ENCODE measurements at places on chromosomes 5 and 9.

GRCh38 chr5:55847837-55848236, 3.3 kb upstream of the IL31RA start:
- H3K27ac ChIP-seq = no peak overlapping the region
- no peak for DNase-seq
- no peaks in the 10 kb centered on the region for H3K4me1 ChIP-seq
- H3K36me3 ChIP-seq = no peaks in the 10 kb centered on the region
- H3K27me3 ChIP-seq = no peaks in the 10 kb centered on the region

DNA sequence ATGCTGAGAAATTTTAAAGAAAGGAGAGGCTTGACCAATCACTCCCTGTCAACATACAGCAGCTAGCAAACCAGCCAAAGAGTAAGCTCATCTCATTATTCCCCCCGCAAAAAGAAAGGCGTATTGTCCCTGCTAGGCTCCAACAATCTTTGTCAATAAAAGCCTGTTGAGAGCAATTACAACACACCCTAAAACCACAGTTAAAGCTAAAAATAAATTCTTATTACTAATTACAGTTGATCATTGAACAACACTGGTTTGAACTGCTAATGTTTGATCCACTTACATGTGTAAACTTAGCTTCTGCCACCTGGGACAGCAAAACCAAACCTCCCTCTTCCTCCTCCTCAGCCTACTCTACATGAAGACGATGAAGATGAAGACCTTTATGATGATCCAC, 151.2 kb downstream of the TSSK1B start:
- no peaks in the 10 kb centered on the region for H3K27me3 ChIP-seq
- no peak overlapping the region for H3K4me3 ChIP-seq
- no peak overlapping the region for H3K27ac ChIP-seq
- DNase-seq = no peak
- H3K4me1 ChIP-seq = no peaks in the 10 kb centered on the region

- no peaks in the 10 kb centered on the region for H3K27me3 ChIP-seq
- H3K36me3 ChIP-seq = no peaks in the 10 kb centered on the region
- H3K27ac ChIP-seq = no peak overlapping the region
- no peak overlapping the region for H3K4me3 ChIP-seq
- H3K4me1 ChIP-seq = no peaks in the 10 kb centered on the region
Observed at GRCh38 chr5:103617913-103618312, 55.3 kb upstream of the NUDT12 start.

GRCh38 chr9:8760000-8760767, 960.6 kb upstream of the DMAC1 start:
- H3K4me3 ChIP-seq = no peak overlapping the region
- H3K4me1 ChIP-seq = no peaks in the 10 kb centered on the region
- H3K27me3 ChIP-seq = no peaks in the 10 kb centered on the region

DNA sequence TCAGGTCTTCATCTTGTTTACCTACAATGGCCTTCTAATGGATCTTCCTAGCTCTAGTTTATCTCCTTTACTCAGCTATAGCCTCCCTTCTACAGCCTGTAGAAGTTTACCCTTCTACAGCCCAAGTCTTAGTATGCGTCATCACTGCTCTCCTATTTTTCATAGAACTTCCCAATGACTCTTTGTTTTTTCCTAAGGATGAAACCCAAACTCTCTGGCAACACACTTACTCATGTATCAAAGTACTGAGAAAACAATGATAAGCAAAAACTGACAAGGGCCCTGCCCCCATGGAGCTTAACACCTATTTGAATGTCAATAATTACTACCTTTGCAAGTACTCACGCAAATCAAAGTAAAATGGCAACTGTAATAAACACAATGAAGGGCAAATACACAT, 33.7 kb downstream of the LEAP2 start:
- no peaks in the 10 kb centered on the region for H3K27me3 ChIP-seq
- H3K4me1 ChIP-seq = no peaks in the 10 kb centered on the region
- no peak overlapping the region for H3K27ac ChIP-seq
- no peak overlapping the region for H3K4me3 ChIP-seq
- DNase-seq = no peak

DNA sequence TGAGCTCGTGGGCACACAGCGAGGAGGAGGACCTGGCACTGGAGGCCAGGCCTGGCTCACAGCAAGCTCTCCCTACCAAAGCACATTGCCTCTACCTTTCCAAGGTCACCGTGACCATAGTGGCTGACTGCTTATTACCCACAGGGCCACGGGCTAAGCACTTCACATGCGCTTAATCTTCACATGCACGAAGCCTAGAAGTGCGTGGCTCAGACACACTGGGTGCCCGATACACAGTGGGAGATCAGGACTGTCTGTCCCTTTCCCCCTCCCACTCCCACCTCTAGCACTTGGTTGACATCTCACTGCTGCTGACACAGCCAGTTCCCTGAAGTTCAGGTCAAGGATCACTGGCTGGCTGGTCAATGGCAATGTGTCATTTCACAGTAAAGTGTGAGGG, 23.6 kb downstream of the LHX6 start:
- H3K4me1 ChIP-seq = no peaks in the 10 kb centered on the region
- H3K4me3 ChIP-seq = no peak overlapping the region
- DNase-seq = no peak
- no peak overlapping the region for H3K27ac ChIP-seq

- no peak overlapping the region for H3K27ac ChIP-seq
- H3K4me1 ChIP-seq = peaks cover 5% of the 10 kb centered on the region
- no peak for DNase-seq
- H3K36me3 ChIP-seq = no peaks in the 10 kb centered on the region
Observed at GRCh38 chr5:123440456-123441181, 17.4 kb upstream of the CEP120 start.

- DNase-seq = no peak
- H3K4me3 ChIP-seq = no peak overlapping the region
- H3K27me3 ChIP-seq = no peaks in the 10 kb centered on the region
- no peaks in the 10 kb centered on the region for H3K36me3 ChIP-seq
- H3K27ac ChIP-seq = no peak overlapping the region
- no peaks in the 10 kb centered on the region for H3K4me1 ChIP-seq
Observed at GRCh38 chr9:120323125-120323524, 256.8 kb downstream of the CDK5RAP2 start.

Data from CD4-positive, alpha-beta T cell (primary cell).